ENCODE measurements at places on chromosomes 2 and 18.

GRCh38 chr2:226647621-226648518, 151.8 kb downstream of the IRS1 start:
- DNase-seq: no peak

DNA sequence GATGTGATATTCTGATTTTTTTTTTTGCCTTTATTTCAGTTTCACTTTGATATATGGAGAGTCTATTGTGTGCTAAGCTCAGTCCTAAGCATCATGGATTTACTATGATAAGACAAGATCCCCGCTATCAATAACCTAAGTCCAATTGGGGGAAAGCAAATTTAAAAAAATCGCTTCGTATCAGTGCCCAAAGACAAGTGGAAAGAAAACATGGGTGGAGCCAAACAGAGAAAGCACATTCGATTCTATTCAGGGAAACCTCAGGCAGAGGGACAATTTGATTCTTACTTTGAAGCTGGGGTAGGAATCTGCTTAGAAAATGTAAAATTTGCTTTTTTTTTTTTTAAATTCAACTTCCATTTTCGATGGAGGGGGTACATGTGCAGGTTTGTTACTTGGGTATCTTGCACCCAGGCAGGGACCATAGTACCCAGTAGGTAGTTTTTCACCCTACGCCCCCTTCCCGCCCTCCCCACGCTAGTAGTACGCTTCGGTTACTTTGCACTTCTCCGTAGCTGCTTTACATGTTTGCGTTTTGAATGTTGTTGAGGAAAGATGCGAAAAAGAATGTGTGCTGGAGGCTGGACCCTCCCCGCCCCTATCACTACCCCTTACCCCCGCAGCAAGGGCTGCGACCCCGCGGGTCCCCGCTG, 12.4 kb downstream of the KIF5C start:
- peak; percentile 48 for DNase-seq

GRCh38 chr18:74155276-74155675, 7.0 kb downstream of the TIMM21 start:
- DNase-seq: no peak

DNA sequence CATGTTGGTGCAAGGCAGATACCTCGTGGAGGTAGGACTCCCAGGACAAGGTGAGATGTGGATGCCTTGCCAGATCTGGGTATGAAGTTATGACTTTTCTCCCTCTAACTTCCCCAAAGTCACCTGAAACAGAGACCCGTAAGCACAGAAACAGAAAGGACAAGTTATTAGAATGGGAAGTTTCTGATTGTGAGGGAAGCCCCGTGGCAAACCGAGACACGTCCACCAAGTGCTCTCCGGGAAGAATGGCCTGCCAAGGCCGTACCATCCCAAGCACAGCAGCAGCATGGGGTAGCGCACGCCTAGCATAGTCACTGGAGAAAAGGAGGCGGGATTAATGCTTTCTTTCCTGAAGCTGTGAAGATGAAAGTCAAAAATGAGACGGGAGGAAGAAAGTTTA, 110.6 kb downstream of the ZNF532 start:
- no peak for DNase-seq
